ENCODE measurements at places on chromosomes 7 and 10.

GRCh38 chr10:116329153-116329552, 4.9 kb downstream of the CCDC172 start:
- DNase-seq: no peak

- no peak for DNase-seq
These were observed 36.2 kb upstream of the ACTR3B start for GRCh38 chr7:152723364-152723763.

DNA sequence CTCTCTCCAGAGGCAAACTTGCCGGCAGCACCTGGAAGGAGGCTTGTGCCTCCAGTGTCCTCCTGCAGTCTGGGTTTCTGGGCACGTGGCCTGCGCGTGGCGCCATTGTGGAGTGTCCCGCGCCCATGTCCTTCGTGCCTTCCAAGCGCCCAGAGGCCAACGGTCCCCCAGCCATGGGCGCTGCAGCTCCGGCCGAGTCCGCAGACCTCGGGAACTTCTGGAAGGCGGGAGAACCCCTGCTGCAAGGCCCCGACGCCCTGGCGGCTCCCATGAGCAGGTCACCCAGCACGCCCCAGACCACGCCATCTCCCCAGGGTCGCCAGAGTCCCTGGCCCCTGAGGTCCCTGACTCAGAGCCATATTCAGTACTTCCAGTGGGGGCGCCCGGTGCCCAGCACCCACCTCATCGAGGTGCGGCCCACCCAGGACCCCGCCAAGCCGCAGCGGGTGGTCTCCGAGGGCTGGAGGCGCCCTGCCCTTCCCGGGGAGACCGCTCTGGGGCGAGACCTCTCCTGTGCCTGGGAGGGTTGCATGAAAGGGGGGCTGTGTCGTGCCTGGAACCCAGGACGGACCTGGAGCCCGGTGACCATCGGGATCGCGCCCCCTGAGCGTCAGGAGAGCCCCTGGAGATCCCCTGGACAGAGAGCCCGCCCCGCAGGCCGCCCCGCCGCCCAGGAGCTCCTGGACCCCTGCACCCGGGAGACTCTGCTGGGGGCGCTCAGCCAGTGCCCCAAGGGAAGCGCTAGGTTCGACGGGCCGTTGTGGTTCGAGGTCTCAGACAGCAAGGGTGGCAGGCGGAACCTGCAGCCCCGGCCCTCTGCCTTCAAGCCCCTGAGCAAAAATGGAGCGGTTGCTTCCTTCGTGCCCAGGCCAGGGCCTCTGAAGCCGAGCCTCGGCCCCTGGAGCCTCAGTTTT, at the start of gene POM121L12:
Gene POM121L12 (plus strand): TSS at position 135 of the 914 bp plus-strand sequence. CDS start 39 bp downstream, at position 174.
- no peak for DNase-seq

DNA sequence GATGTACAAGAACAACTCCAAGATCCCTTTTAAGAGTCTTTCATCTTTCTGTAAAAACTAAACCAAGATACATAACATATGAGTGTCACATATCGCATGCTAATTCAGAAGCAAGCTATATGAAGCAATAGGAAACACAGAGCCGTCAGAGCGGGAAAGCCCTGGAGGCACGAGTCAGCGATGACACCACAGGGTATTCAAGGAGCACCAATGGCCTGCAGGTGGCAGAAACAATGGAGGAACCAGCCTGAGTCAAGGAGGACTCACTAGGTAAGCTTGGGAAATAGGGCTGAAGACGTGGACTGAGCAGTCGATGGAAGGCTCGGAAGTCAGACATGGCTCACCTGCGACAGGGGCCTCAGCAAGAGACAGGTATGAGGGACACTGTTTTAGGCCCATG, 214.4 kb downstream of the FAM107B start:
- no peak for DNase-seq

DNA sequence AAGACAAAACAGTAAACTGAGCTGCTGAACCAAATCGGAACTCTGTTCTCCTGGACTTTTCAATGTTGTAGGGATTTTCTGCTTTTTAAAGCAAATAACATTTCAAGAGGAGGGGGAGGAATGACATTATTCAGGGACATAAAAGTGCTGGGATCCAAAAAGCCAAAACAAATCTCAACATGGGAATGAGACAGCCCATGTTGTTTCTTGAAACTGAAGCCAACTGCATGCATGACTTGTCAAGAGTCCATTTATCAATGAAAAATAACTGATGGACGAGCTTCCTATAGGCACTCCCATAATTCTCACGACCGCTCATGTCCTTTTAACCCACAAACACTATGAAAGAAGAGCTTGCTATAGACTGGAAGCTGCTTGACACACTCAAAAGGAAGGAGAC, 27.8 kb downstream of the FAM53B start:
- no peak for DNase-seq

GRCh38 chr10:80104066-80104926, 25.8 kb downstream of the TMEM254 start:
- no peak for DNase-seq

DNA sequence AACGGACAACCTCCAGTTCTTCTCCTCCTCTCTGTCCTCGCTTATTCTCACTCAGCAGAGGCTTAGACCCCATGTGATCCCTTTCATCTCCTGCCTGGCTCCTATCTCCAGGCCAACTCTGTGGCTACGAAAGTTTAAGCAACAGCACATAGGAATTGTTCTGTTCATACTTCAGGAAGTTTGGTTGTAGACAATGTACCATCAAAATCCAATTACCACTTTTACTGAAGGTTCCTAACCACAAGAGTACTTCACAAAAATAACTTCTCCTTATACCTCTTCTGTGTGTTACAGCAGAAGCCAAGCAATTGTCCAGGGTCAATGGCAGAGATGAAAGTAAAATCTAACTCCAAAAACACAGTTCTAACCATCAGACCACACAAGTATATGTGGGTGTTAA, 80.0 kb downstream of the SLC25A13 start:
- DNase-seq: no peak

DNA sequence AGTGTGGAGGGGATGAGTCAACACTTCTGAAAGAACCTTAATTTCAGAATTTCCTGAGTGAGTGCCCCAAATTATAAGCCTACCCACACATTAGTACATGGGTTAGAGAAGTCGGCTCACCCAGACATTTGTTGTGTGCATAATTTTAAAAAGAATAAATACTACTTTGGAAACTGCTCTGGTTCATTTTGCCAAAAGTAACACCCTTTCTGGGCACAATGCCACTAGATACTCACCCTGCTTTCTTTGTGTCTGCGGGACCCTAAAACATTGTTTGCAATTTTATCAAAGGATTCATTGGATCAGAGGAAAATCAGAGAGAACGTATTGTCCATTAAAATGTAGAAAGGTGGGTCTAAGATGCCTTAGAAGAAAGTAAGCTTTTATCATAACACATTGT, 245.5 kb upstream of the NRP1 start:
- DNase-seq: no peak

DNA sequence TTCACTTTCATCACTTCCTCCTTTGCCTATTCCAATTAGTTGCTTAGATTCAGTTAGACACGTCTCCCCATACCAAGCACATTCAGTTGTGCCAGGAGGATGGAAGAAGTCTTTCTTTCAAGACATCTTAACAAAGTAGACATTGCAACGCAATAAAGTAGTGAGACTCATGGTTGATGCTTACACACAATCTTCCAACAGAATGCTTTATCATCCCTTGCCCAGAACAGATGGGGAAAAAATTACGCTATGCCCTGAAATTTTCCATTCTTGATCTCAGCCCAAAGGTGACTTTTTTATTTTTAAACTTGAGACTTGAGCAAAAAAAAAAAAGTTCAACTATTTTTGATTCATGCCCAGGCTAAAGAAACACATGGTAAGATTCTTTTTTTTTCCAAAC, 74.9 kb downstream of the KCNMA1 start:
- DNase-seq: no peak

GRCh38 chr10:44193567-44194220, 191.2 kb downstream of the CXCL12 start:
- no peak for DNase-seq

DNA sequence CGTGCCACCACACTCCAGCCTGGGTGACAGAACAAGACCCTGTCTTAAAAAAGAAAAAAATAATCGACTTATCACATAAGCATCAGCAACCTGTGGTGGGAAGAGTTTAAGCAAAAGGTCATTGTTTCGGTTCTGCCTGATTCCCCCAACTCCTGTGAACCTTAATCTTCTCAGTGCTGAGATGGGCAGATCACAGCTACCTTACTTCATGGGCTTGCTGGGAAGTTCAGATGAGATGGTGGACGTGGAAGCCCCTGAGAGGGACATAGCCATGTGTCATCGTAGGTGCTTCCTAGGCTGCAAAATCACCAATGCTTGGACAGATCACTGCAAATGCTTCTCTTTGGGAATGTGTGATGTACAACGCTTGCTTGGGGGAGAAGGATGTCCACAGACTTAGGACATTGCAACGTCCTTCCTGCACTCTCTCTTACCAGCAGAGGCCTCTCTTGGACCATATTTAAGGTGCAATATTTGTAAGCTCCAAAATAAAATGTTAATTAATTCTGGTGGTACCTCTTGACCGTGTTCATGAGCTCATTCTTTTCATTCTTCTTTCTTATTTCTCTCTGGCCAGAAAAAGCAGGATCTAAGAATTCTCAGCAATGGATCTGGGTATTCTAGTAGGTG, 8.6 kb downstream of the GJD4 start:
- DNase-seq: no peak

DNA sequence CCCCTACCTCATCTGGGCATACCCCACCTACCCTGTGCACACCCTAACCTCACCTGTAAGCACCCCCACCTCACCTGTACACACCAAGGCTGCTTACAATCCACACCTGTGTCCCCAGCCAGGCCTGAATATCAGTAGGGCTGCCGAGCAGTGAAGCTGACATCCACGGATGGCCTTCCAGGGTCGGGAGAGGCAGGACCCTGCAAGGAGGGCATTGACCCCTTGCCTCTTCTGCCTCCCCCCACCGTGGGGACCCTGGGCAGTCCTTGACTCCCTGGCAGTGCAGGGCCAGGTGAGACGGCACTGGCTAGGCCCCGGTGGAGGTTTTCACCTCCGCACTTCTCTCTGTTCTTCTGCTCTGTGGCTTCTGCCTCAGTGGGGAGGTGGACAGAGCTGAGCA, 37.6 kb upstream of the ELFN1 start:
- no peak for DNase-seq

GRCh38 chr10:34444223-34445183, 370.6 kb downstream of the PARD3 start:
- no peak for DNase-seq

Data from putamen (tissue), 1 donor.